ENCODE measurements at places on chromosomes 13 and 19.
A peak's percentile ranks its signal among the peaks of the same experiment; 100 is the strongest.

- DNase-seq, result no peak
Measured at GRCh38 chr13:68176475-68176874, 946.3 kb upstream of the PCDH9 start.

GRCh38 chr13:51639171-51639570 lies 54.9 kb downstream of the WDFY2 start:
- DNase-seq, result no peak

- no peak for DNase-seq
Measured at GRCh38 chr19:548886-549830, 5.3 kb downstream of the GZMM start.

- no peak for DNase-seq
Measured at GRCh38 chr13:63327584-63327983, 1911.9 kb upstream of the PCDH20 start.

DNA sequence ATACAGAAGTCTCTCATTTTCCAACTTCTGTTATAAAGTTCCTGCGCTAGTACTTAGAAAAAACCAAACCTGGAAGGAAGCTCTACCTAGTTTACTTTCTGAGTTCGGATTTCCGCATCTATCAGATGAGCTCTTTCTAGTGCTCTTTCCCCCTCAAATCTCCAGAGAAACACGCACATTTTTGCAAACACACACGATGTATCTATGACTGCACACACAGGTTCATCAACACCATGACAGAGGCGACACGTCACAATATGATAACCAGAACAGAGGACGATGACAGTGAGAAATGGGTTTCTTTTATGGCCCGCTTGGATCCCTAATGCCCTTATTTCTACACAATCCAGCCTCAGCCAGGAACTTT lies 629 bp upstream of the LRRC63 start:
- DNase-seq, result no peak

- DNase-seq, result no peak
Measured at GRCh38 chr19:1365319-1366269, 18.1 kb upstream of the NDUFS7 start.

DNA sequence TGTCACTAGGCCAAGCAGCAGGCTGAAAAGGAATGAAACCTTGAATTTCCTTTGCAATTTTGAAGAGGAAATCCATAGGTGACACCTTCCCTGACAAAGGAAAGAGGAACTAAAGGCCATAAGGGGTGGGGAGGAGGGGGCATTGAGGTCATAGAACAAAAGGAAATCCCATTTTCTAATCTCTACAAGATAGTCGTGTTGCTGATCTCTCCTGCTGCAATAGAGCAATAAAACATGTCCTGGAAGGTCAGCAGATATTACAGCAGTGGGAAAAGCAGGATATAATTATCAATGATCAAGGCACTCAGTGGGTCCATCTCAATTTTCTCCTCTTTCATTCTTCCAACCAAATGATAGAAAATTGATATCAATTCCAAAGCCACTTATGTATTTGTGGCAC lies 20.3 kb upstream of the RAP2A start:
- no peak for DNase-seq

DNA sequence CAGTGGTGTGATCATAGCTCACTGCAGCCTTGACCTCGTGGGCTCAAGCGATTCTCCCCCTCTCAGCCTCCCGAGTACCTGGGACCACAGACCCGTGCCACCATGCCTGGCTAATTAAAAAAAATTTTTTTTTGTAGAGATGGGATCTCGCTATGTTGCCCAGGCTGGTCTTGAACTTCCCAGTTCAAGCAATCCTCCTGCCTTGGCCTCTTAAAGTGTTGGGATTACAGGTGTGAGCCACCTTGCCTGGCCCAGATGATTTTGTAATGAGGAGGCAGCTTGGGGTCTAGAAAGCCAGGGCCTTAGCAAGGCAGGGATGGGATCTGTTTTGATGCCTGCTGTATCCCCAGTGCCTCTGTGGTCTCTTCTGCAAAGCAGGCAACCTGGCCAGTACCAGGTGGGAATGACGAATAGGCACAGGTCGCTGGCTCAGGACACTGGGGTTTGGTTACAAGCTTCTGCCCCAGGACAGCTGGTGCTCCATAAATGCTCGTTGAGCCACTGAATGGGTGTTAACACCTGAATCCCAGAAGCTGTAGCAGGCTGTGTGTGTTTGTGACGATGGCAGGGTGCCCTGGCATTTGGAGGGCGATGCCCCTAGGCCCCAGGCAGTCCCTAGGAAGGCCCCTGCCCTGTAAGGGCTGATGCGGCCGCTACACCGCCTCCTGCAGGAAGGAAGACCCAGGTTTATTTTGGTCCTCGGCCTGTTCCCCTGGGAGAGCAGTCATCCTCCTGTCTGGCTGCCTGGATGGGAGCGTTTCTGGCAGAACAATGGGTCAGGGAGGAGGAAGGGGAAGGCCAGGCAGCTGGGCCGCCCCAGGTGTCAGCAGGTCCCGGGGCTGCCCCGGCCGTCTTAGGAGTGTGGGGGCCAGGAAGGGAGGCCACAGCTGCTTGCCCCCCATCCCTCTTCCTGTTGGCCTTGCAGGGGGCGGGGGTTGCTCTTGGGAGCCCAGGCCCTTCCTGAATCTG lies 8.6 kb downstream of the TNFAIP8L1 start:
- DNase-seq, result no peak

GRCh38 chr19:19279062-19279612 lies 6.0 kb upstream of the TM6SF2 start:
- DNase-seq, result no peak

DNA sequence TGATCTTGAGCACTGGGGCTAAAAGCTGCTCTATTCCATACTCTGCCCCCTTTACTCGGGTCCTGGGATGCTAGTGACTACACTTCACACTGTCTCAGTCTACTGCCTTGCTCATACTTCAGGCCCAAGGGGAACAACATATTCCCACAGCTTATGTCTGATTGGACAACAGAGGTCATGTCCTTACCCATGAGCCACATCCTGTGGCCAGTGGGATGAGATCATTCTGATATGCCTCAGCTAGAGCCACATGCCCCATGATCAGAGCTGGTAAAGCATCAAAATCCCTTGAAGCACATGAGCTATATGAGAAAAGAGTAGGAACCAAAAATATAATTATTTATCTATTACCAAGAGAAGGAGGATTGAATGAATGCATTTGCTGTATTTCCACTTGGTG lies 290.1 kb upstream of the TSHZ3 start:
- no peak for DNase-seq

DNA sequence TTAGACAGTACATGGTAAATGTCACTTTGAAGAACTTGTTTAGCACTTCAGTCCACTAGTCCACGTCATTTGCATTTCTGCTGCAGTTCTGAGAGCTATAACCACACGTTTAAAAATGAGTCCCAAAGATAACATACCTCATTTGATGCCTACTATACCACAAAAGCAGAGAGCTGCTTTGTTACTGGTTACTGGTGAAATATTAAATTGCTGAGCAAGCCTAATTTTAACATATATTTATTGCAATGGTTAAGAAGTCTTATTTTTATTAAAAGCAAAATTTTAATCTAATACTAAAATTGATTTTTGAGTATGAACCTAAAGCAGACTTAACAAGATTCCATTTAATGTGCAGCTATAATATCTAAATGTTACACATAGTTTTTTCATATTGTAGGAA lies 1949.7 kb upstream of the PRR20A start:
- DNase-seq, result no peak

GRCh38 chr13:74194846-74195245 lies 60.6 kb upstream of the KLF12 start:
- no peak for DNase-seq

GRCh38 chr13:112067871-112068539 lies 1.1 kb downstream of the SOX1 start:
- no peak for DNase-seq

- DNase-seq, result no peak
Measured at GRCh38 chr13:45276913-45277312, 64.1 kb downstream of the TPT1 start.

DNA sequence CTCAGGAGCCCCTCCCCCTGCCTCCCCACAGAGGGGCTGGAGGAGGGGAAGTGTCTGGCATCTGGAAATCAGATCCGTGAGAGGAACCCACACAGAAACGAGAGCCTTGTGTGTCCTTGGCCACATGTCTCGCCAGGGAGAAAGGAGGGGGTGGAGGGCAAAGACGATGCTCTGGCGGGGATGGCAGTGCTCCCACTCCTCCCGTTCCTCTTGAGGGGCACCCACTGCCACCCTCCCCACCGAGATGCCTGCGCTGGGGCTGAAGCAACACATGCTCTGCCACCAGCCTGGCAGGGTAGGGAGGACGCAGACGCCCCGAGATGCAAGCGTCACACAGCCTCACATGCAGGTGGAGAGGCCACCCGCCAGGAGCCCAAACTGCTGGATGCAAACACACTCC lies 2.8 kb downstream of the ADGRL1 start:
- DNase-seq, result no peak

DNA sequence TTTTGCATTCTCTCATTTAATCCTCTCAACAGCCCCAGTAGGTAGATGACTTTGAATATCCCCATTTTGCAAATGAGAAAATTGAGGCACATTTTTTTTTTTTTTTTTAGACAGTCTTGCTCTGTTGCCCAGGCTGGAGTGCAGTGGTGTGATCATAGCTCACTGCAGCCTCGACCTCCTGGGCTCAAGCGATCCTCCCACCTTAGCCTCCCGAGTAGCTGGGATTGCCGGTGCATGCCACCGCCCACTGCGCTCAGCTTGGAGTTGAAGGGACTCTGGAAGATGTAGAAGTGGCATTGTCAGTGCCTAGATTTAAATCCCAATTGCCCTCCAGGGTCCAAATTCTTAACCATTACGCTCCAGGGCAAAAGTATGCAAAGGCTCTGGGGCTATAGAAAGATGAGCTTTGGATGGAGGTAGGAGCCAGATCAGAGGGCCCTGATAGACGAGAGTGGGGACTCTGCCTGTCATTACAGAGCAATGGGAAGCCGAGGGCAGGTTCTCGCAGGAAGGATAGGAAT lies 813 bp upstream of the MCOLN1 start:
- no peak for DNase-seq

DNA sequence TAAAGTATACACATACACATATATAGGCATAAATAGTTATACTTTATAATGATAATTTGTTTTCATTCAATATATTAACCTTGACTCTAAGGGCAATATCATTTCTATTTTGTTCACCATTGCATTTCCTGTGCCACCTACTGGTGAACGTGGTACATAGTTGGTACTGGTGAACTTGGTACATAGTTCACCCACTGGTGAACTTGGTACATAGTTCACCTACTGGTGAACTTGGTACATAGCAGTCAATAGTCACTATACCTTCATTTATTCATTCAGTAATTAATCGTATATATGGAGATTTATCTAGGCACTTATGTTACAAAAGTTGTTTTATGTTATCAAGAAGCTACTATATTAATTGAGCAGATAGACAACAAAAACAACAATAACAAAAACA lies 172.6 kb upstream of the ATXN8OS start:
- no peak for DNase-seq

DNA sequence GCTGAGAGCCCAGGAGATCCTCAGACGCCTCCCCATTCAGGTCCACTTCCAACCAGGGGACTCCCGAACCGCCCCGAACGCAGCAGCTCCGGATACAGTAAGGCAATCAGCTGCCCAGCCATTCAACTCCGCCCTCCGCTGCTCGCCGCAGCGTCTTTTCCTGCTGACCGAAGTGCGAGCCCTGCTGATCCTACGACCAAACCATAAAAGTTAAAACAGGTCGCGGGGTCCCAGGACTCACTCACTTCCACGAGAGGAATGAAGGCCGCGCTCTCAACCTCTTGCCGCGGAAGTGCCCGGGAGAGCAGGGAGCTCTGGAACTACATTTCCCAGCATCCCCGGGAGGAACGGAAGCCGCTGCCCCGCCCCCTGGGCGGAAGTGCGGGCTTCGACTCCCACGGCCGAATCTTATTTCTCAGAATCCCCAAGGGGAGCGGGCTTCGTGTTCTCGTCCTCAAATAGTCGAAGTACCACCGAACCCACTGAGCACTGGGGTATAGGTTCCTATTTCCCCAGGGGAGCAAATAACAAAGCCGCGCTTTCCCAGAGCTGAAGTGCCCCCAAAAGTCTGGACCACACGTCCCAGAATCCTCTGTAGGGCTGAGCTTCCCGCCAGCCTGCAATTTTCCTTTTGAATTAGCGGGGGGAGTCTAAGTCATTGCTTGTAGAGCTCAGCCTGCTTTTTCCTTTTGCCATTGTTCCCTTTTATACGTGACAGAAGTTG lies at the start of gene ZNF45:
TSS of gene ZNF45 (minus strand) at position 298 of the 724 bp plus-strand sequence. CDS start 13,097 bp downstream, outside the sequence.
- peak; percentile 71 for DNase-seq

GRCh38 chr13:93244141-93244917 lies 17.7 kb downstream of the GPC6 start:
- no peak for DNase-seq

- DNase-seq, result no peak
Measured at GRCh38 chr19:1674293-1674679, 21.9 kb upstream of the TCF3 start.

DNA sequence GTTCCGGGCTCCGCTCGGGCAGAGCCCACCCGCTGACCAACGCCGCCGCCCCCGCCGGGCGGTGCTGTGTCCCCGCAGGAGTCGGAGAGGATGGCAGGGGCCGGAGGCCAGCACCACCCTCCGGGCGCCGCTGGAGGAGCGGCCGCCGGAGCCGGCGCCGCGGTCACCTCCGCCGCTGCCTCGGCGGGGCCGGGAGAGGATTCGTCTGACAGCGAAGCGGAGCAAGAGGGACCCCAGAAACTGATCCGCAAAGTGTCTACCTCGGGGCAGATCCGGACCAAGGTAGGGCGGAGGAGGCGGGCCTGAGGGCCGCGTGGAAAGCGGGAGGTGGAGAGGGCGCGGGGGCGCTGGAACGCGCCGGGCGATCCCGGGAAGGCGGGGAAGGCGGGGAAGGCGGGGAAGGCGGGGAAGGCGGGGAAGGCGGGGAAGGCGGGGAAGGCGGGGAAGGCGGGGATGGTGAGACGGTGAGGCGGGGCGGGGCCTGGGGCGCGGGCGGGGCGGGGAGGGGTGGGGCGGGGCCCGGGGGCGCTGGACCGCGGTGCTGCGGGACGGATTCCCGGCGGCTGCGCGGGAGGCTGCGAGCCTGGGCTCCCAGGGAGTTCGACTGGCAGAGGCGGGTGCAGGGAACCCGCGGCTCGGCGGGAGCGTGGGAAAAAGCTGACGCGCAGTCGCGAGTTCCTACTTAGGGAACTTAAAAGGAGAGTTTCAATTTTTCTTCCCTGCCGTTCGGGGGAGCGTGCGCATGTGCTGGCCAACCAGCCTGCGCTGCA lies 421 bp downstream of the DGKH start:
- no peak for DNase-seq

GRCh38 chr13:98004107-98004506 lies 50.6 kb downstream of the IPO5 start:
- no peak for DNase-seq

DNA sequence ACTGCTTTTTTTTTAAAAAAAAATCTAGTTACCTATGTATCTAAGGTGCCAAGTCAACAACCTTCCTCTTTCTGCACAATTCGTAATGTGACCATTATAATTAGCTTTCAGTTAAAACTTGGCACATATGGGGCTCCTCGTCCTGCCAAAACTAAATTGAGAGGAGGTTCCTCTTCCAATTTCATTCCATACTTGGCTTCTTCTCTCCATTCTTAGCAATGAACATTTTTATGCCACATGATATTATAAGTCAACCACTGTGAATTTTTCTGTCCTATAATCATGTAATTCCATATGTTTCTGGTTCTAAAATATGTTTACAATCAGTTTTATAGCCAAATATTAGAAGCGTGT lies 177.0 kb downstream of the DCLK1 start:
- DNase-seq, result no peak

Measured in stimulated activated CD8-positive, alpha-beta memory T cell treated with anti-CD3 and anti-CD28 coated beads, Interleukin-7, amount 100 ng/mL, for 1 hour (primary cell).